ENCODE measurements at places on chromosomes 3 and 15.

GRCh38 chr3:146243559-146243958 is 7.3 kb downstream of the PLSCR4 start:
- no peak for DNase-seq

DNA sequence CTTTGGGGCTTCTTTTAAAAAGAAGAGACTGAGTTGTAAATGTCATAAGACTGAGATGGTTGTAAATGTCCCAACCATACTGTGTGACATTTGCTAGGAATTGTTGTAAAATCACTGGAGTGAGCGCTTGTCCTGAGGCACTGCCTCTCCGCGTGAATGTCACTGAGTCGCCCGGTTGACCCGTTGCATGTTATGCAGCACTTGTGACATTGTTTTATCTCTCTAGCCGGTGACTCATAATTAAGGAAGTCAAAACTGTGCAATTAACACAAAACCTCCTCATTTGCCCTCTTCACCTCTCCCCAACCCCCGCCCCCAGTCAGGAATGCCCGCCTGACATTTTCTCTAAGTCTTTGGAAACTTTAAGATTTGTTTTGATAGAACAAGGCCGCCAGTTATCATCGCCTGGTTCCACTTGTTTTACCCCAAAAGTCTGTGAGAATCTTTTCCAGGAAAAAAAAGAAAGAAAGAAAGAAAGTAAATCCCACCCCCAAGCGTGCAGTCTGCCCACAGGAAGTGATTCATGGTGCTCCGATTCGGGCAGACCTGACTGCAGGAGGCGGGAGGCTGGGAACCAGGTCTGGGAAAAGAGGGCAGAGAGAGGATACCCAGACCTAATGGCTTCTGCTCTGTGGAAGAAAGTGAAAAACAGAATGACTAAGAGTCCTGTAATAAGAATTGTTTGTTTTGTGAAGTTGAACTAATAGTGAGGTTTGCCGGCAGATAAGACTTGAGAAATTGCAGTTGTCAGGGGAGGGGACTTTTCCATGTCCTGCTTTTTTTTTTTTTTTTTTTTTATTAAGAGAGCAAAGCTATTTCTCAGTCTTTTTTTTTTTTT is 84.8 kb downstream of the SMAD3 start:
- DNase-seq, result peak; percentile 66

DNA sequence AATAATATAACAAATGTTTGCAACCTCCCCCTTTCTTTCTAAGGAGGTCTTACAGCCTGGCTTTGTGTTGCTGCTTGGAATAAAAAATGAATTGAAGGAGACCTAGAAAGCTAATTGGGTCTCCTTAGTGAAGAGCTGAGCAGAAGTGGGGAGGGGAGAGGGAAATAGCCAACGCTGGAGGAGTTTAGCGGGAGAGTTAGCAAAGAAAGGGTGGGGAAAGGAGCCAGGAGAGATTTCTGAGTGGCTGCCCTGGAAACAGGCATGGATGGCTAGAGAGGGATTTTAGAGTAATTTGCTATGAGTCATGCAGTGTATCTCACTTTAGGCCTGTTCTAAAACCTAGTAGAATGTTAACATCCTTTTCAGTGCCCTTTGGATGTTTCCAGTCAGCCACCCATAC is 45.2 kb upstream of the PFN2 start:
- DNase-seq, result no peak

- DNase-seq, result no peak
Observed at GRCh38 chr3:75014008-75014407, 399.5 kb upstream of the CNTN3 start.

DNA sequence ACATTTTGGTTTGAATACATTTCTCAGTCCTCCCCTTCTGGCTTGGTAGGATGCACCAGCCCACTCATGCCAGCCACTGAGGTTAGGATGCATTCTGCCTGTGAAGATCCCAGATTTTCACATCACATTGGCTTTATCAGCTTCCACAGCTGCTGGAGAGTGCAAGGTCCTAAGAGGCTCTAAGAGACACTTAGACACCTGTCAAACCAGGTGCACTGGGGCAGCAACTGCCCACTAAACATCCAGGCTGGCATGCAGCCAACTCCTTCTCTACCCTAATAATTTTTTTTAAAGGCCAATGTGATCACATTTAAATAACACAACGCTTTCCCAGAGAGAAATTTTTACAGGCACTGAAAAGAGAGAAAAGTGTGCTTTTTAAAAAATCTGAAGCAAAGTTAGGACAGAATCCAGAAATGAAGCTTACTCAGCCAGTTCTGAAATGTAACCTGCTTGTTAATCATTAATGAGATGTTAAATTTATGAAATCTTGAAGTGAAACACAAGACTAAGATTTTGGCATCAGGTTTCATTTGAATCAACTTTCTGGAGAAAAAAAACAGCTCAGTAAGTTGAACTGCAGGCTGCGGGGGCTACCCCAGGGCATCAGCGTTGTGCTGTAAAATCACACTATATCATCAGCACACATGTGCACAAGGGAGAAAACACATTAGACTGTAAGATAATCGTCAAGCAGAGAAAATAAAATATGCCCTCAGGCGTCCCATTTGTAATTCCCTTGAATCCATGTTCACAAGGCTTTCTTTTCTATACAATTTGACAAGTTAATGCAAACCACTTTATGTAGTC is 312.9 kb downstream of the ZBBX start:
- no peak for DNase-seq
